ENCODE measurements at places on chromosomes 13 and 19.

DNA sequence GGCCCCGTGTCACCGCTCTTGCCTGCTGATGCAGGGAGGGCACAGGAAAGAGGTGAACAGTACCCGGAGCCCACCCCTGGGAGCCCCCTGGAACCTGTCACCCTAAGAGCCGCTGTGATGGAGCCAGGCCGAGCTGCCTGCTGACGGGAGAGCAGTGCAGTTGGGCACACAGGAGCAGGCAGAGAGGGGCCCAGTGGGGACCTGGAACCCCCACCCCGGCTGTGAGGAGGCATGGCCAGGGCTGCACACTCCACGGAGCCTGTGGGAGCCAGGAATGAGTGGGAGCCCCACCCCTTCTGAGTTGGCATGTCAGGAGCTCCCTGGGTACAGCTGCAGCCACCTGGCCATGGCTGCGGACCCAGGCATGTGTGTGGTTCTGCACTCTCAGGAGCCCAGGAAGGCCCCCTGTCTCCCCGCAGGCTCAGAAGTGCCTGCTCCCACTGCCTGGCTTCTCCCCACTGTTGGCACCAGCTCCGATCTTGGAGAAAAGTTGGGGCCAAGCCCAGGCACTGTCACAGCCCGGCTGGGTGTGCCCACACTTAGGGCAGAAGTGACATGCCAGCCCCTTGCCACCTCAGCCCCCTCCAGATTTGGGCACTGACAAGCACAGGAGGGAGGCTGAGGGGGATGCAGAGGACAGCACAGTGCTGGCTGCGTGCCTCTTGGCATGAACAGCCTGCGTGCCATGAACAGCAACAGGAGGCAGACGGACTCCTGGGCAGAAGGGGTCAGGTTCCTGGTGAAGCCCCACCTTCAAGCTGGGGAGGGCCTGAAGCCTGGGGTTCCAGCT is 6.3 kb downstream of the CFAP97D2 start:
- DNase-seq = no peak

- DNase-seq = no peak
Measured at GRCh38 chr13:43584751-43585150, 202.0 kb downstream of the ENOX1 start.

DNA sequence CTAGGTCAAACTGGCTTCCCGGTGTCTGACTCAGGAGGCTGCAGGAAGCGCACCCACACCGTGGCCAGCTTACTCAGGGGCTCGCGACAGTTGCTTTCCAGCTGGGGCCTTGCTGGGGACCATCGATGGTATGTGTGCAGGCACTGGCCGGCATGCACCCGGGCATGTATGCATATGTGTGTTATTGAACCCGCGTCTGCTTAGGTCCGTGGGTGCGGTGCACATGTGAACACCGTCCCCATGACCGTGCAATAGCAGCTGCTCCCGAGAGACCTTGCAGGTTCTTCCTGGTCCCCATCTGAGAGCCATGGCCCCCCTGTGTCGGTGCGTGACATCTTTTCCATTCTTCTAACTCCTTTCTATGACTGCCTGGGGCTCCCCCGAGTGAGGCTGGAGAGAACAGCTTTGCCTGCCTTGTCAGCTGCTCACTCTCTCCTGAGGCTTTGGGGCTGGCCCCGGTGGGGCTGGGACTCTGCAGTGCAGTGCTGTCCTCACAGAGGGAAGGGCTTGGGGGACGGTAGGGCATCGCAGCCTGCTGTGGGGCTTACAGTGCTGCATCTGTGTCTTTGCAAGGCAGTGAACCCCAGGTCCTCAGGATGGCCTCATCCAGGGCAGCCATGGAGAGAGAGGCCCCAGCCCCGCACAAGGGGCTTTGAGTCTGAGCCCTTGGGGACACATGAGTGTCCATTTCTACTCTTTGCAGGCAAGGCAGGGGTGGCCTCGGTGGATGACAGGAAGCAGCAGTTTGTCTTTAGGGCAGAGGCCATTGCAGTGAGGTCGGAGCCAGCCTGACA is 65.1 kb downstream of the CHST8 start:
- DNase-seq = no peak

GRCh38 chr19:48631225-48631624 is 6.0 kb downstream of the DBP start:
- no peak for DNase-seq

DNA sequence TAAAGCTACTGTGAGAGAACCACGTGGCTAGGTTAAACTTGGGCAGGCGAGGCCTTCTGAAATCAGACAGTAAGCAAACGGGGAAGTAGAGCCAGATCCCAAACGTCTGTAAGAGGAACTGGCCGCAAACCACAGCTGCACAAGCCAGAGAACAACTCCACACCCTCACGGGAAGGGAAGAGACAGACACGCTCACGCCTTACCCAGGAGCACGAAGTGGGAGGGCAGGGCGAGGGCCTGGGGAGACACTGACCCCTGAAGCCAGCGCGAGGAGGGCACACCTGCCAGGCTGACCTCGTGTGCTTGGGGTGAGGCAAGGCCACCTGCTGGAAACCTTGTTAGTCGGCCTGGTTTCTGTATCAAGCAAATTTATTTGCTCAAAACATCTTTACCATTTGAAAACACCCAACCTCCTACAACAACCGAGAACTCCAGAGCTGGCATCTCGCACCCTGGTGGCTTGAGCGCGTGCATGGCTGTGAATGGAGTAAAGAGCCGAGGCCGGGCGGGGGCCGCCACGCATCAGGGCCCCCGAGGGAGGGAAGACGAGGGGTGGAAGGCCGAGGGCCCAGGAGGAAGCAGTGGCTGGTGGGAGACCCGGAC is 7.3 kb downstream of the POLR2E start:
- no peak for DNase-seq

GRCh38 chr19:41244117-41244516 is 20.1 kb upstream of the HNRNPUL1 start:
- DNase-seq = no peak

- no peak for DNase-seq
Measured at GRCh38 chr19:4066176-4066606, 508 bp downstream of the ZBTB7A start.

DNA sequence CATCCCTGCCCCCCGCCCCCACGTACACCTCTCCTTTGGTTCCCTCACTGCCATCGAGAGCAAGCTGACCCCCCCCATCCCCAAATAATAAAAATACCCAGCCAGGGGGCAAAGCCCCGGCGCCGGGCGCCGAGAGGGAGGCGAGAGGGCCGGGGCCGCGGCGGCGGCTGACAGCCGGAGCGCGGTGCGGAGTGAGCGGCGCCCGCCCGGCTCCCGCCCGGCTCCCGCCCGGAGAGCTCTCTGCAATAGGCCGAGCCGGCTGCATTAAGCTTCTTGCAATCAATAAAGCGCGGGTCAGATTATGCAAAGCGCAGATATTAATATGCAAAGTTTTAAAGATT is 40.9 kb downstream of the DEDD2 start:
- DNase-seq = peak; percentile 65

DNA sequence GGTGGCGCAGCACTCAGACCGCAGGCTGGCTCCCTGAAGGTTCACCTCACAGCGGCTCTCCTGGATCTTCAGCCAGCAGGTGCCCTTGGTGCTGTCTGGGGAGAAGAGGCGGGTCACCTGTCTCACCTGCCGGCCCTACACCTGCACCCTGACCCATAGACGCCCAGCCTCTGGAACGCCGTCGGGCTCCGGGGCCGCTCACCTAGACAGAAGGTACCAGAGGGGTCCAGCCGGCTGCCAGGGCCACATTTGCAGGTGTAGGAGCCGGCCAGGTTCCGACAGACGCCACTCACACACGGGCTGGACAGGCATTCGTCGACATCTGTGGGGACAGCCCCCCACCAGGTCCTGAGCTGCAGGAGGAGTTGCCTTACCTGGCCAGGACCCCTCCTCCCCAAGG is 22.9 kb downstream of the FBN3 start:
- no peak for DNase-seq

DNA sequence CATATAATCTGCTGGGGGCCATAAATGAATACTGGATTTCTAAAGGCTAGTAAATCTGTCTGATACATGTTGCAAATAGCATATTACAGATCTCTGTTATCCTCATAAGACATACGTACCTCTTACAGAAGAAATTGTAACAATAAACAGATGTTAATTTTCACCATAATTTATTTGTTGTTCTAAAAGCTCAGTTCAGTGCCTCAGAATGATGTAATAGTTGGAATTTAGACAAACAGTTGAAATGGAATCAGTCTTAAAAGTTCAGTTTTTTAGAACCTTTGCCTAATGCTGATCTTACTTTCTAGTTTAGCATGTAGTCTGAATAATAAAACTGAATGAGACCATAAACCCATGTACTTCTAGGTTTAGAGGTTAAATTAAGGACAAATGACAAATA is 43.1 kb downstream of the B3GLCT start:
- DNase-seq = no peak

DNA sequence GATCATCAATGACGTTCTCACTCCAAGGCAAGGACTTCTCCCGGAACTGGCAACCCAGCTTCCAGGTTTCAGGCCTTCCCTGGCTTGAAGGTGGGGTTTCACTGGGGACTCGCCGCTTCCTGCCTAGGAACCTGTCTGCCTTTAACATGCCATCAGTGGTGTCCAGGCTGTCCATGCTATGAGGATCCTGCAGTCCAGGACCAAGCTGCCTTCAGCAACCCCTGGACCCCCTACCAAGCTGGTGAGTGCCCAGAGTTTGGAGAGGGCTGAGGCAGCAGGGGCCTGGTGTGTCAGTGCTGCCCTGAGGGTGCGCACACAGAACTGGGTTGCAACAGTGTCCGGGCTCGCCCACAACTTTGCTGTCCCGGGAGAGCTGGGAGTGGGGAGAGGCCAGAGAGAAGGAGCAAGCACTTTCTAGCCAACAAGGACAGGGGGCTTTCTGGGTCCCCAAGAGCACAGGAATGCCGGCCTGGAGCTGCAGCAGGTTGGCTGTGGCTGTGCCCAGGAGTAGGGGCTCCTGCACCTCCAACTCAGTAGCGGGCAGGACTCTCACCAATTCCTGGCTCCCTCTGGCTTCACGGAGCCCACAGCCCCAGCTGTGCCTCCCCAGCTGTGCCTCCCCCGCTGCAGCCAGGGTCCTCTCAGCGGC is 1563.2 kb upstream of the MIR17HG start:
- no peak for DNase-seq

- DNase-seq = no peak
Measured at GRCh38 chr13:51668580-51669195, 84.4 kb downstream of the WDFY2 start.

DNA sequence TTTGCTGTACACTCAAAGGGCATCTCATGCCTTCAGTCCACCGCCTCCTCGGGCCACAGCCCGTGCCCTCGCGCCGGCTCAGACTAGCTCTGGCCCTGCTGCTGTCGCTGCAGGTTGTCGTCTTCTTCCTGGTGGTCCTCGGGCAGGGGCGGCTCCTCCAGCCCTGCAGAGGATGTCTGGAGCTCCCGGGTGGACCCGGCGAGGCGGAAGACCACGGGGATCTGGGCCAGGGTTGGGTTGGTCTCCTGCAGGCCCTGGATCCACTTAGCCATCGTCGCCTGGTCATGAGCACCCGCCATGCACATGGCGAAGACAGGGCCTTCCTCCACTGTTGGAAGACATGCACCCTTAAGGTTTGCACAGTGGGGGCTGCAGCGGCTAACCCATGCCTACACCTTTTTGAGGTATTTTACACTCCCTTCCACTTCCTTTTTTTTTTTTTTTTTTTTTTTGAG is 489 bp upstream of the ZNF653 start:
- DNase-seq = no peak

DNA sequence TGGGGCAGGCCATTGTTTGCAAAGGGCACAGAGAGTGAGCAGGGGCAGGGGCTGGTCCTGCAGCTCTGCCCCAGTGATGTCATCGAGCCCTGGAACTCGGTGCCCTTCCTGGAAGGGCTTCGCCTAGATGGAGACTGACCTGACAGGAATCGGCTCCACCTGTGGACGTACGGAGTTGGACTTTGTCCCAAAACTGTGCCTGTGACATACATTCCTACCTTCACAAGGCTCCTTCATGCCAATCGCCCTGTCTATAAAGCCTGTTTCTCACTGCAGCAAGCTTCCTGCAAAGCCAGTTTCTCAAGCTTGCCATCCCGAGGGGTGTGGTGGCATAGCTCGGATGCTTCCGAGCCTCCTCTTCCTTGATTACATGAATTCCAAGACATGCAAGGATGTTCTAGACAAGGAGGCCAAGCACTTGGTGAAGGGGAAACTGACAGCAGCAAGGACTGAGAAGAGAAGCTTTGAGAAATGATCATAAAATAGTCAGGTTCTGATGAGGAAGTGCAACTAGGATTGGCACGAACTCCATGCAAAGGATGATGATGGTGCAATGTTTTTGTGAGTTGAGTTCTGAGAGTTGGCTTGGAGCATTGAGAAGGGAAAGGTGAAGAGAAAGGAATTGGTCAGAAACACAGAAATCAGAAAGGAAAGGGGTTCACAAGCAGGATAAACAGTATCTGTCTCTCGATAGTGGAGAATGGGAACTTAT is 73.6 kb upstream of the STK24 start:
- no peak for DNase-seq

GRCh38 chr19:30151081-30151480 is 209.0 kb downstream of the URI1 start:
- DNase-seq = no peak
